ENCODE measurements at places on chromosomes 11 and 22. TPM values are rescaled to one million over a fixed set of nuclear protein-coding genes. Genes with fewer than 3 reads are reported as not detected.
A peak's percentile ranks its signal among the peaks of the same experiment; 100 is the strongest.

GRCh38 chr22:50302564-50302963 is 4.9 kb downstream of the PLXNB2 start:
- peaks cover 13% of the 10 kb centered on the region for H3K36me3 ChIP-seq
- H3K4me1 ChIP-seq, result peaks cover 49% of the 10 kb centered on the region
- peak overlapping the region; percentile 56 for H3K27ac ChIP-seq
- H3K27me3 ChIP-seq, result no peaks in the 10 kb centered on the region

DNA sequence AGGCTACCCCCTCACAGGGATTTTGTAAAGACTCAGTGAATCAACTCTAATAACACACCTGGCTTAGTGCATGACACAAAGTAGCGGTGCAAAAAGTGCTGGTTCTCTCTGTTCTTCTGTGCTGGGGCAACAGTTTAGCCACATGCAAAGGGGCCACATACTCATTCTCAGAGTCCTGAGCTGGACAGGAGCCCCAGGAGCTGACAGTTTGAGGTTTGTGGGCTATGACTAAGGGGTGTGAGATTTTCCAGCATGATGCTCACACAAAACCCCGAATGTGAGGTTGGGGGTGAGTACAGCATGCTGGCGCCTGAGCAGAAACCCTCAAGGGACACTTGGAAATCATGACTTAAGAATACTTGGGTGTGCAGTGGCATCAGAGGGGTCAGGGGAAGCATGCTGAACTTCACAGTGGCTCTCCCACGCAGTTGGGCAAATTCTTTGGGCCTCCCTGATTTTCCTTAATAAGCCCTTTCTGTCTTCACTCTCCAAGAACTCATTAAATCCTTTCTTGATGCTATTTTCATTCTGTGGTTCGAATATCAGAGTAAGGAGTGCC is 31.0 kb downstream of the TMPRSS5 start:
- H3K27me3 ChIP-seq, result no peaks in the 10 kb centered on the region
- H3K27ac ChIP-seq, result no peak overlapping the region
- no peak overlapping the region for H3K4me3 ChIP-seq
- no peaks in the 10 kb centered on the region for H3K36me3 ChIP-seq

- peak; percentile 28 for DNase-seq
- H3K36me3 ChIP-seq, result no peaks in the 10 kb centered on the region
- no peaks in the 10 kb centered on the region for H3K27me3 ChIP-seq
- no peak overlapping the region for H3K27ac ChIP-seq
- H3K4me1 ChIP-seq, result peaks cover 2% of the 10 kb centered on the region
Observed at GRCh38 chr11:72573072-72573854, 101.0 kb downstream of the PDE2A start.

DNA sequence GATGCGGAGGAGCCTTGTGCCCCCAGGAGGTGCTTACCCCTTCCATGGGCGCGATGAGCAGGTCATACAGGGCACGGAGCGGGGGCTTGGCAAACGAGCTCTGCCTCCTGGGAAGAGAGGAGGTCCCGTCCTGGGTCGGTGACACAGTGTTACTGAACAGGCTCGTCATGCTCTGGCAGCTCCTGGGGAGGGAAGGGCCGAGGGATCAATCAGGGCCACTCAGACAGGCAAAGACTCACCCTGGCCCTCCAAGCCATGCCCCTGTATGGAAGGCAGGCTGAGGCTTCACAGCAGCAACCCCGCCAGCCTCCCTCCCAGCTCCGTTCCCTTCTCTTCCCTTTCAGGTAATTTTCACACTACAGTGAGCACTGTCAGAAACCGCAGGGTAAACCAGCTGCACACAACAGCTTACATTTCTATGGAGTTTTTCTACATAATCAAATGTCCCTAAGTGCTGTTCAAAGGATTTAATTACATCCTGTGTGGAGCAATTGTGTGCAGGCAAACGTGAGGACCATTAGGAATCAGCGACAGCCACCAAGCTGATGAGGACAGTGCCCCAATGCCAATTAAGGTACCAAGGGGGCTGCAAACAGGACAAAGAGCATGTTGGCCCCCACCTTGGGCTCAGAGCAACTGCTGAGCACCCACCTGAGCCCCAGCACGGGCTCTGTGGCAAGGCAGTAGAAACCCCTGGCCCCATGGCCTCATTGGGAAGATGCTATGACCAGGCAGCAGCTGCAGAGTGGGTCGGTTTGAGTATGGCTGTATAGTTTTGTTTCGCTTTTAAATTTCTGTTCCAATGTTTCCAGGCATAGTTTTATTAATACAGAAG is 95.4 kb upstream of the PITPNB start:
- peaks cover 2% of the 10 kb centered on the region for H3K36me3 ChIP-seq
- no peak overlapping the region for H3K27ac ChIP-seq
- no peak for DNase-seq
- H3K27me3 ChIP-seq, result no peaks in the 10 kb centered on the region
- no peak overlapping the region for H3K4me3 ChIP-seq

DNA sequence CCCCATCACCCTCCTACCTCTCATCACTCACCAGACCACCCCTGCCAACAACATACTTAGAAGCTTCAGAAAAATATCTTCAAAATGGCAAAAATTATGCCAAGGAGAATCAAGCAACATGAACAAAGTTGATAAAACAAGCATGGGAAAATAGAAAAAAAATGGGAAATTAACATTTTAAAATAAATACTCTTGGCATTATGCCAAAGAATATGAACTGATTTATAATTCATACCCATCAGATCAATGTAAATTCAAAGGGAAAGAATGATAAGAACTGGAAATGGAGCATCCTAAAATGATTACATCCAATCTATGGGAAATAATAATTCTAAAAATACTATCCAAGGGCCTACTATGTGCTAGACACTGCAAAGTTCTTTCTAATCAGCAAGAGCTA is 12.0 kb downstream of the SIAE start:
- H3K4me1 ChIP-seq, result no peaks in the 10 kb centered on the region
- no peaks in the 10 kb centered on the region for H3K27me3 ChIP-seq
- H3K4me3 ChIP-seq, result no peak overlapping the region

- H3K27me3 ChIP-seq, result no peaks in the 10 kb centered on the region
- H3K4me3 ChIP-seq, result no peak overlapping the region
- H3K27ac ChIP-seq, result no peak overlapping the region
- H3K36me3 ChIP-seq, result no peaks in the 10 kb centered on the region
Observed at GRCh38 chr11:2779981-2780849, 80.4 kb upstream of the KCNQ1OT1 start.

- peak; percentile 63 for DNase-seq
- no peak overlapping the region for H3K4me3 ChIP-seq
- peaks cover 7% of the 10 kb centered on the region for H3K27me3 ChIP-seq
- no peaks in the 10 kb centered on the region for H3K36me3 ChIP-seq
Observed at GRCh38 chr11:26332572-26332915, 614 bp downstream of the ANO3 start.

DNA sequence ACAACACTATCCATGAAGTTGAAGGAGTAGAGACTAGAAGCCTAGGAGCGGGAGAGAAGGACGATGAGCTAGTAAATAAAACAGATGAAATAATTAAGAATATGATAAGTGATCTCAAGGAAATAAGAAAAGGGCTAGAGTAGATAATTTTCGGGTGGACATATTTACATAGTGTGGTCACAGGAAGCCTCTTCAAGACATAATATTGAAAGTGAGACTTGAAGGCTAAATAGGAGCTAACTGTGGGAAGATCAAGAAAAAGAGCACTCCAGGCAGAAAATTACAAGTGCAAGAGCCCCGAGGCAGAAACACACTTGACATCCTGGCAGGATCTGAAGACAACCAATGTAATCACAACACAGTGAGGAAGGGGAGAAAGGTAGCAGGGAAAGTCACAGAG is 11.9 kb upstream of the PPFIBP2 start:
- no peak overlapping the region for H3K4me3 ChIP-seq
- no peak for DNase-seq
- no peaks in the 10 kb centered on the region for H3K36me3 ChIP-seq

GRCh38 chr11:120606211-120607010 is 94.9 kb downstream of the GRIK4 start:
- DNase-seq, result no peak
- H3K36me3 ChIP-seq, result no peaks in the 10 kb centered on the region
- H3K4me1 ChIP-seq, result no peaks in the 10 kb centered on the region
- no peak overlapping the region for H3K4me3 ChIP-seq

- DNase-seq, result peak; percentile 34
- no peak overlapping the region for H3K4me3 ChIP-seq
- H3K27ac ChIP-seq, result no peak overlapping the region
- H3K36me3 ChIP-seq, result no peaks in the 10 kb centered on the region
- no peaks in the 10 kb centered on the region for H3K27me3 ChIP-seq
Observed at GRCh38 chr11:1879941-1880720, 11.6 kb downstream of the PRR33 start.

- no peak for DNase-seq
- peaks cover 8% of the 10 kb centered on the region for H3K4me1 ChIP-seq
- no peaks in the 10 kb centered on the region for H3K27me3 ChIP-seq
- no peak overlapping the region for H3K27ac ChIP-seq
Observed at GRCh38 chr11:86247608-86248007, 3.1 kb downstream of the EED start.

GRCh38 chr11:13315517-13316432 is 38.2 kb downstream of the BMAL1 start:
- H3K36me3 ChIP-seq, result no peaks in the 10 kb centered on the region
- peak; percentile 27 for DNase-seq
- no peak overlapping the region for H3K4me3 ChIP-seq
- H3K27me3 ChIP-seq, result no peaks in the 10 kb centered on the region

GRCh38 chr22:24325105-24325757 is 54.6 kb downstream of the SPECC1L start:
- DNase-seq, result peak; percentile 85
- no peak overlapping the region for H3K27ac ChIP-seq
- peaks cover 3% of the 10 kb centered on the region for H3K36me3 ChIP-seq
- no peak overlapping the region for H3K4me3 ChIP-seq

DNA sequence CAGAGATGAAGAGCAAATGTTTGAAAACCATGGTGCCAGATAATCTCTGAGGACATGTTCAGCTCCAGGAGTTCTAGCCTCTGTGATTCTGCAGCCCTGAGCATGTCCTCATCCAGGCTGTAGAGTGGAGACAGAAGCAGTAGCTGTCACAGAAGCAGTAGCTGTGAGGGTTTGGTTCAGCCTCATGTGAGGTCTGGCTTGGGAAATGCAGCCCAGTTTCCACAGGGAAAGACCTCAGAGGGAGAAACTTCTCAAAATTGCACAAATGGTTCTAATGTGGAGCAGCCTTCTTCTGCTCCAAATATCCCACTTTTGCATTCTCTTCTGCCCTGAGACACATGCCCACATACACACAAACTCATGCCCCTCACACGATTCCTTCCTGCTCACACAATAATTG is 48.4 kb downstream of the DBX1 start:
- DNase-seq, result no peak
- no peaks in the 10 kb centered on the region for H3K27me3 ChIP-seq
- peak overlapping the region; percentile 88 for H3K27ac ChIP-seq
- peaks cover 12% of the 10 kb centered on the region for H3K36me3 ChIP-seq

- no peak overlapping the region for H3K27ac ChIP-seq
- H3K4me1 ChIP-seq, result no peaks in the 10 kb centered on the region
- H3K4me3 ChIP-seq, result no peak overlapping the region
- no peak for DNase-seq
Observed at GRCh38 chr22:50714150-50714549, 23.9 kb upstream of the ACR start.

PLAAT5 gene
- total RNA-seq, result 0.50 TPM

SPON1 gene
- total RNA-seq, result 3.5 TPM

Data from fibroblast of lung (primary cell).